Lower leg skin (tissue), 4 donors: ENCODE measurements at places on chromosomes 12 and 14.

- DNase-seq: no peak
These were observed 68.8 kb downstream of the LLPH start for GRCh38 chr12:66061557-66062289.

DNA sequence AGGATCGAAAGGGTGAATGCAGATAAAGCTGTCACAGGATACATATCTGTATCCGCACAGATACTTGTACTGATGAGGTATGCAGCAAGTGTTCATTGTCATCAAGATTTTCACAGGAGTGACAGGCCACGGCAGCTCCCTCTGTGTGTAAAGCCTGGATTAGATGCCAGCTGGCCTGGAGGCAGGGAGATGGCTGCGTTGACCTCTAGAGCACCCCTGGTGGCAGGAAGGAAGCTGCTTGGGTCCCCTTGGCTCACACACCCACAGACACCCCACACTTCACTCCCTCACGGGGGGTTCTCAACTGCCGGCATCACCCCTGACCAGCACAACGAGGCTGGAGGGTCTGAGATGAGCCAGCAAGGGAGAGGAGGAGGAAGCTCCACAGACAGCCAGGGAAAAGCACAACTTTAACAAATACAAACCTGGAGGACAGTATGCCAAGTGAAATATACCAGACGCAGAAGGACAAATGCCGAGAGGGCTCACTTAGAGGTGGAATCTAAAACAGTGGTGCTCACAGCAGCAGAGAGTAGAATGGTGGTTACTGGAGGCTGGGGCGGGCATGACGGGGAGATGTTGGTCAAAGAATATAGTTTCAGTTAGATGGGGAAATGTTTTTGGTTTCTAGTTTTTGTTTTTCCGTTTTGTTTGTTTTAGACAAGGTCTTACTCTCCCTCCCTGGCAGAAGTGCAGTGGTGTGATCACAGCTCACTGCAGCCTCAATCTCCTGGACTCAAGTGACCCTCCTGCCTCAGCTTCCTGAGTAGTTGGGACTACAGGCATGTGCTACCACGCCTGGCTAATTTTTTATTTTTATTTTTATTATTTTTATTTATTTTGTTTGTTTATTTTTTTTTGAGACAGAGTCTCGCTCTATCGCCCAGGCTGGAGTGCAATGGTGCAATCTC is 45.7 kb downstream of the TEAD4 start:
- DNase-seq: no peak

- DNase-seq: no peak
These were observed 7.4 kb downstream of the CDKN1B start for GRCh38 chr12:12724421-12725085.

DNA sequence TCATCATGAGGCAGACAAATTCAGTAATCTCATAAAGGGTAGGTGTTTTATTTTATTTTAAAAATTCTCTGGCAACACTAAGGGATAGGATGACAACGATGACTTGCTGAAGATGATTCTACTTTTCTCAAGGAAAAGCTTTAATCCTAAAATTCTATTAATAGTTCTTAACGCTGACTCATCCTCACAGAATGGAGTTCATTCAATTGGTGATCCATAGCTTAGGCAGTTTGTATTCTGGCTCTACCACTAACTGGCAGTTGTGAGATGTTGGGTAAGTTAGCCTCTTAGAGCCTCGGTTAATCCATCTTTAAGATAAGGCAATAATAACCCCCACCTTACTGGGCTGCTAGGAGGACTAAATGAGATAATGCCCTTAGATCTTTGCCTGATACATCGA is 116.3 kb downstream of the RTN1 start:
- DNase-seq: no peak

GRCh38 chr12:2208837-2209635 is 156.2 kb downstream of the CACNA1C start:
- DNase-seq: peak; percentile 63

DNA sequence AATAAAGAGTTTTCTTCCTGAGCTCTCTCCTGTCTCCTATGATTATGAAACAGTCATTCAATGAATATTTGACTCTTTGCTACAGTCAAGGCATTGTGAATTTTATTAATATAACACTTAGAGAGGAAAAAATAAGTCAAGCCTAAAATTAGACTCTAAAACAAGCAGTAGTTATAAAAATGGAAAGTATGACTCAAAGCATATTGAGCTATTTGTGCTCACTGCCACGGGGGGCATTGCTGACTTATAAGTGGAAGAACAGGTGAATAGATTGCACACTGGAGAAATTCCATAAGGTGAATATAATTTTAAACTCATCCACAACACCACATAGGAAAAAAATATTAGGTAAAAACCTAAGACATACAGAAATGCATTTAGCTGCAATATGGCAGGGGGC is 87.7 kb upstream of the CCDC196 start:
- no peak for DNase-seq

GRCh38 chr14:78566859-78567172 is 396.6 kb downstream of the NRXN3 start:
- no peak for DNase-seq

GRCh38 chr12:31647086-31647491 is 12.4 kb upstream of the ETFBKMT start:
- peak; percentile 70 for DNase-seq

DNA sequence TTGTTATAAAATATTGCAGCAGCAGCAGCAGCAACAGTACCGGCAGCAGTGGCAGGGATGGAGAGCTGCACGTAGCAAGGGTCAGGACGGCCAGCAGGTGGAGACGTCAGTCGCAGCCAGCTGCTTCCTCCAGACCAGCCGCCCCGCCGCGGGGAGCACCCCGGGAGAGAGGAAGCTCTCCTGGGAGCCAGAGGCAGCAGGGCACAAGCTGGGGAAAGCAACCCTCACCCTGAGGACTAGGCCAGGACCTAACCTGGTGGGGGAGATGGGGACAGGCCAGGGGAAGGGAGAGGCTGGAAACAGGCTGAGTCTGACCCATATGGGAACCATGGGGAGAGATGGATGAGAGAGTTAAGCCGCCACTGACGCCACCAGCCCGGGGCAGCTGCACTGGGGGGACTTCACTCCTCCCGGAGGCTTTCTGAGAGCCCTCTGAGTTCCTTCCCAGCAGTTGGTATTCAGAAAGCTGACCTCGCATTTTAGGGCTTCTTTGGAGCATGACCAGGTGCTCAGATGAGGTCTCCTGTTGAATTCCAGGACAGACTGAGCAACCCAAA is 56.3 kb downstream of the SPTB start:
- DNase-seq: peak; percentile 92

GRCh38 chr12:25365340-25365730 is 114.6 kb upstream of the KRAS start:
- DNase-seq: no peak
